ENCODE measurements at places on chromosomes 13 and 19. TPM values are rescaled to one million over a fixed set of nuclear protein-coding genes. Genes with fewer than 3 reads are reported as not detected.

GRCh38 chr13:26202365-26202972 is 19.6 kb downstream of the RNF6 start:
- H3K27me3 ChIP-seq = no peaks in the 10 kb centered on the region
- H3K36me3 ChIP-seq = no peaks in the 10 kb centered on the region
- no peak overlapping the region for H3K27ac ChIP-seq

- no peaks in the 10 kb centered on the region for H3K27me3 ChIP-seq
- H3K36me3 ChIP-seq = no peaks in the 10 kb centered on the region
- no peak for DNase-seq
- H3K27ac ChIP-seq = no peak overlapping the region
- H3K4me3 ChIP-seq = no peak overlapping the region
Measured at GRCh38 chr13:50589651-50590054, 253.8 kb downstream of the DLEU7 start.

- peaks cover 18% of the 10 kb centered on the region for H3K36me3 ChIP-seq
- no peak overlapping the region for H3K27ac ChIP-seq
- no peaks in the 10 kb centered on the region for H3K4me1 ChIP-seq
- H3K27me3 ChIP-seq = no peaks in the 10 kb centered on the region
- H3K4me3 ChIP-seq = no peak overlapping the region
Measured at GRCh38 chr19:2123682-2124387, 27.1 kb downstream of the IZUMO4 start.

GRCh38 chr13:114212158-114212495 is 22.6 kb upstream of the CDC16 start:
- H3K4me1 ChIP-seq = no peaks in the 10 kb centered on the region
- no peak for DNase-seq
- H3K27me3 ChIP-seq = no peaks in the 10 kb centered on the region
- H3K27ac ChIP-seq = no peak overlapping the region
- no peaks in the 10 kb centered on the region for H3K36me3 ChIP-seq

The C19orf67 gene
- polyA plus RNA-seq = not detected

GRCh38 chr19:13484166-13484565 is 22.1 kb downstream of the CACNA1A start:
- H3K27ac ChIP-seq = no peak overlapping the region
- H3K4me1 ChIP-seq = no peaks in the 10 kb centered on the region
- no peak overlapping the region for H3K4me3 ChIP-seq
- DNase-seq = no peak
- no peaks in the 10 kb centered on the region for H3K27me3 ChIP-seq

The SPACA4 gene
- polyA plus RNA-seq = 0.18 TPM

GRCh38 chr13:107580741-107581412 is 634.5 kb downstream of the LIG4 start:
- H3K4me3 ChIP-seq = no peak overlapping the region
- no peak overlapping the region for H3K27ac ChIP-seq
- no peaks in the 10 kb centered on the region for H3K4me1 ChIP-seq
- no peak for DNase-seq
- no peaks in the 10 kb centered on the region for H3K27me3 ChIP-seq

The FPR1 gene
- 0.77 TPM for polyA plus RNA-seq

- no peaks in the 10 kb centered on the region for H3K27me3 ChIP-seq
- peaks cover under 1% of the 10 kb centered on the region for H3K4me1 ChIP-seq
- H3K4me3 ChIP-seq = no peak overlapping the region
- no peak overlapping the region for H3K27ac ChIP-seq
- no peak for DNase-seq
- no peaks in the 10 kb centered on the region for H3K36me3 ChIP-seq
Measured at GRCh38 chr13:39273953-39274738, 235.9 kb downstream of the NHLRC3 start.

The PEAK3 gene
- polyA plus RNA-seq = 0.88 TPM

DNA sequence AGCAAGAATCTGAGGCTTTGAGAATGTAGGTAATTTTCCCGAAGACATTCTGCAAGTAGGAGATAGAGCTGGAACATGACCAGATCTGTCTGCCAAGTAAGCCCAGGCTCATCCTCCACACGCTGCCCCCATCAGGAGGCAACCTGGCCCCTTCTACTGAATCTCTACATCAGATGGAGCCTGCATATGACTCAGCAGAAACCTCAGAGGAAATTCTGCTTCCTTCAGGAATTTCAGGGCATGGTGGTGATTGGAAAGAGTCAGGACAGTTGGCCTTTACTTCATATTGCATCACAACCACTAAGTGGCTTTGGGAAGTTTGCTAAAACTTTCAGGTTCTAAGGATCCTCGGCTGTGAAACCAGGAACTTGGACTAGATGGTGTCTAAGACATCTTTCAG is 85.2 kb downstream of the LRRC63 start:
- no peak for DNase-seq
- no peaks in the 10 kb centered on the region for H3K4me1 ChIP-seq
- H3K27ac ChIP-seq = no peak overlapping the region
- H3K4me3 ChIP-seq = no peak overlapping the region
- H3K36me3 ChIP-seq = no peaks in the 10 kb centered on the region

DNA sequence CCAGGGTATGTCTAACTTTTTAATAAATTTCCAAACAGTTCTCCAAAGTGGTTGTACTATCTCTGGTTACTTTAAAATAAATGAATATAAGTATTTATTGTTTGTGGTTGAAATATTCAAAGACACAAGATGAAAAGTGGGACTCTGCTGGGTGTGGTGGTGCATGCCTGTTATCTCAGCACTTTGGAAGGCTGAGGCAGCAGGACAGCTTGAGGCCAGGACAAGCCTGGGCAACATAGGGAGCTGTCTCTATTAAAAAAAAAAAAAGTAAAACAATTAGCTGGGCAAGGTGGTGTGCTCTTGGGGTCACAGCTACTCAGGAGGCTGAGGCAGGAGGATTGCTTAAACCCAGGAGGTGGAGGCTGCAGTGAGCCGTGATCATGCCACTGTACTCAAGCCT is 10.4 kb downstream of the PNMA8A start:
- peak; percentile 16 for DNase-seq
- H3K27me3 ChIP-seq = no peaks in the 10 kb centered on the region
- no peak overlapping the region for H3K4me3 ChIP-seq
- no peaks in the 10 kb centered on the region for H3K4me1 ChIP-seq

DNA sequence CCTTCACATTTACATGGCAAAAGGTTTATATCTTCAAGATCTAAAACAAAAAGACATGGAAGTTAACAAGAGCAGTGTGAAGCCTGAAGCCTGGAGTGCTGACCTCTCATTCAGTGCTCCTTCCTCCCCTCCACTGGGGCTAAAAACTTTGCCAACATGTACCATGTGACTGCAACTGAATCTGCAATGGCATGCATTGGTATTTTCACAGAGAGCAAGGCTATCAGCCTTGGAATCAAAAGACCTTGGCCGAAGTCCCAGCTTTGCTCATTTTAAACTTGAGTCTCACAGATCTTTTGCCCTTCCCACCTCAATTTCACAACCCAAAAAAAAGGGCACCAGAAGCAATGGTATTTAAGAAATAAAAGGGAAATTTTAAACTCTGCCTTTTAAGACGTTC is 325.1 kb downstream of the DCT start:
- DNase-seq = peak; percentile 58
- no peaks in the 10 kb centered on the region for H3K36me3 ChIP-seq
- H3K4me1 ChIP-seq = peaks cover 3% of the 10 kb centered on the region
- H3K27ac ChIP-seq = no peak overlapping the region
- H3K27me3 ChIP-seq = no peaks in the 10 kb centered on the region
- no peak overlapping the region for H3K4me3 ChIP-seq

DNA sequence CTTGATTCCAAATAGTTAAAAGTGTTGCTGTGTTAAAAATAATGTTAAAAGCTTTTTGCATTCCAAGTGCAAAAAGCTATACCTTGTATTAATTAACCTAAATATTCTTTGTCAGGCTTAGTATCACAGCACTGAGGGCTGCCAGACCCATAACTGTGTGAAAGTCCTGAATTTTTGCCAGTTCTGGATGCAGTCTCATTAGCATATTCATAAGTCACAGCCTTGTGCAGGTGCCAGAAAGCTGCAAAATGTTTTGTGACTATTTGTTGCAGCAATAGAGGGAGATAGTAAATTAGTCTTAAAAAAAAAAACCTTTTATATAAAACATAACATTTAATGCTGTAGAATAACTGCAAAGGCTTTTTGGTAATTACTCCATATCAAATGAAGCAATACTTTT is 56.6 kb downstream of the SLITRK1 start:
- no peak for DNase-seq
- no peaks in the 10 kb centered on the region for H3K27me3 ChIP-seq
- no peak overlapping the region for H3K4me3 ChIP-seq
- H3K36me3 ChIP-seq = no peaks in the 10 kb centered on the region
- no peak overlapping the region for H3K27ac ChIP-seq

DNA sequence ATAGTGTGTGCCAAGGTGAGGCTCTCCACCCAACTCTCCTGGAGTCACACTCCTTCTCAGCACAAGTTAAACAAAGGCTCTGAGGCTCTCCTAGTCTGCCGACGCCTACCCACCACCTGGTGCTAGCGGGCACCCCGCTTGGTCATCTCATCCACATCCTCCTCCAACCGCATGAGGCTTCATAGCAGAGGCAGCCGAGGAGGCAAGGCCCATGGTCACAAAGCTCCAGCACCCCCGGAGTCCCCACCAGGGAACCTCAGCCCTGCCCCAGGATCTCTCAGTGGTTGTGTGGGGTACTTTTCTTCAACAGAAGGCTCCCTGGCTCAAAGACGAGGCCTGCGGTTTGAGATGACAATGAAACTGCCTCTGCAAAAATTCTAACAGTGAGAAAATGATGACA is 43.0 kb downstream of the STK24 start:
- H3K27ac ChIP-seq = no peak overlapping the region
- no peak overlapping the region for H3K4me3 ChIP-seq
- no peaks in the 10 kb centered on the region for H3K4me1 ChIP-seq
- no peaks in the 10 kb centered on the region for H3K36me3 ChIP-seq
- H3K27me3 ChIP-seq = no peaks in the 10 kb centered on the region

DNA sequence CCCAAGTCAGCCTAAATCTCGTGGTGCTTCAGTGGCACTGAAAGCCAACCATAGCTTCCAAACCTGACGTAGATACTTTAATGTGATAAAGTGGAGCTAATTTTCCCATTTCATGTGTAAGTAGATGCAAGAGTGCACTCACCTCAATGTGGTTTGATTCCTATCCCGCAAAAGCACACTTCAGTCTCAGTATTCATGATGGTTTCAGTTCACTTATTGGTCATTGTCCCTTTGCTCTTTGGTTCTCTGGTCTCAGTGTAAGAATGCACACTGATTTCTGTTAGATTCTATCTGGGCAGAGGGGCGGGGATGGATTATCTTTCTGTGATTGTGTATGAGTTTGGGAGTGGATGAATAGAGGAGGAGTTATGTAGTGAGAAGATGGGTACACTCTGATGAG is 340.6 kb downstream of the KCNRG start:
- peaks cover 9% of the 10 kb centered on the region for H3K4me1 ChIP-seq
- DNase-seq = no peak
- no peak overlapping the region for H3K4me3 ChIP-seq
- H3K36me3 ChIP-seq = no peaks in the 10 kb centered on the region
- H3K27ac ChIP-seq = no peak overlapping the region

DNA sequence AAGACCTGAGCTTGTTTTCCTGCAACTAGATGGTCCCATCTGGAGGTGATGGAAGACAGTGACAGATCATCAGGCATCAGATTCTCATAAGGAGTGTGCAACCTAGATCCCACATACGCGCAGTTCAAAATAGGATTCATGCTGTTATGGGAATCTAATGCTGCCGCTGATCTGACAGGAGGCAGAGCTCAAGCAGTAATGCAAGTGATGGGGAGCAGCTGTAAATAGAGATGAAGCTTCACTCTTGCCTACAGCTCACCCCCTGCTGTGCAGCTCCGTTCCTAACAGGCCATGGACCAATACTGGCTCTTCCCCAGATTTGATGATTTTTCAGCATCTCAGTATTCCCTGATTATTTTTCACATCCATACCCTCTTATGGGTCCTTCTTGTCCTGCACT is 208.4 kb upstream of the RXFP2 start:
- no peak for DNase-seq
- no peak overlapping the region for H3K4me3 ChIP-seq
- no peaks in the 10 kb centered on the region for H3K27me3 ChIP-seq

The ZSCAN4 gene
- polyA plus RNA-seq = 0.50 TPM

DNA sequence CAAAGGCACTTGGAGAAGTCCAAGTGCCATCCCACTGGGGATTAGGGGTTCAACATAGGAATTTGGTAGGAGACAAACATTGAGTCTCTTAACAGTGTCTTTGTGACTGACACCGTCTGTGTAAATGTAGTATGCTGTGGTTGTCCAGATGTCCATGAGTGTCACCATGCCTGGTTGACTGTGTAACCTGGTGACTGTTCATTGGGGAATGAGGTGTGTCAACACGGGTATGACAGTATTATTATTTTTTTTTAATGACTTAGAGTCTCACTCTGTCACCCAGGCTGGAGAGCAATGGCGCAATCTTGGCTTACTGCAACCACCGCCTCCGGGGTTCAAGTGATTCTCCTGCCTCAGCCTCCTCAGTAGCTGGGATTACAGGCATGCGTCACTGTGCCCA is 16.2 kb downstream of the PKN1 start:
- no peak for DNase-seq
- H3K36me3 ChIP-seq = peaks cover under 1% of the 10 kb centered on the region
- H3K27me3 ChIP-seq = no peaks in the 10 kb centered on the region
- no peak overlapping the region for H3K4me3 ChIP-seq

- H3K27me3 ChIP-seq = no peaks in the 10 kb centered on the region
- no peak overlapping the region for H3K4me3 ChIP-seq
- H3K4me1 ChIP-seq = no peaks in the 10 kb centered on the region
- H3K27ac ChIP-seq = no peak overlapping the region
- no peak for DNase-seq
Measured at GRCh38 chr19:5889288-5889971, 14.2 kb downstream of the NDUFA11 start.

The BEST2 gene
- not detected for polyA plus RNA-seq

DNA sequence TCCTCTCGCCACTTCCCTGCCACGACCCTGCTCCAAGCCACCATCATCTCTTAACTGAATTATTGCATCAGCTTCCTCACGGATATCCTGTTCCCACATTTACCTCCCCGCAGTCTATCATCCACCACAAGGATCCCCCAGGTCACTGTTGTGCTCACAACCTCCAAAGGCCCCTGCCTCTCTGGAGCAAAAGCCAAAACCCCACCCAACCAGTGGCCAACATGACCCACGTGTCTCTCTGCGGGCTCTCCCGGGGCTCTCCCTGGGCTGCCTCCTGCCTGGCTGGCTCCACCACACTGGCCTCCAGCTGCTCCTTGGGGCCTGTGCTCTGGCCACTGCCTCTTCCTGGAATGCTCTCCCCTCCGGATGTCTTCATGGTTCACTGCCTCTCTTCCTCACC is 809.3 kb downstream of the UQCRFS1 start:
- no peaks in the 10 kb centered on the region for H3K36me3 ChIP-seq
- H3K4me3 ChIP-seq = no peak overlapping the region
- H3K27me3 ChIP-seq = no peaks in the 10 kb centered on the region
- no peaks in the 10 kb centered on the region for H3K4me1 ChIP-seq
- no peak for DNase-seq

DNA sequence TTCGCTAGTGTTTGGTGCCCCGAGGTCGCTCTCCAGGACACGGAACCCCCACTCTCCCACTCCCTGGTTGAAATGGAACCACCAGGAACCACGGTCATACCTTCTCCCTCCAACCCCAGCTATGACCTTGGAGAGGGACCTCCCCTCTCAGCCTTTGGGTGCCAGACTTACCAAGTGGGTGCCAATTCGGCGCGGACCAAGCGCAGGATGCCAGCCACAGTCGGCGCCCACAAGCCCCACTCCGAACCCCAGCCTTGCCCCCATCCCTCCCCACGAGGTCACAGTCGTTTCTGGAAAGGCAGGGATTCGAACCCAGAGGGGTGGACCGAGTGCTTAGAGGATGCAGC is 910 bp downstream of the PDE4C start:
- H3K4me1 ChIP-seq = no peaks in the 10 kb centered on the region

GRCh38 chr13:74620711-74621110 is 486.5 kb upstream of the KLF12 start:
- H3K27ac ChIP-seq = no peak overlapping the region
- no peaks in the 10 kb centered on the region for H3K4me1 ChIP-seq
- no peaks in the 10 kb centered on the region for H3K27me3 ChIP-seq

The SIGLEC10 gene
- polyA plus RNA-seq = 1.2 TPM
